ENCODE measurements at places on chromosomes 3 and 15.
A peak's percentile ranks its signal among the peaks of the same experiment; 100 is the strongest.

DNA sequence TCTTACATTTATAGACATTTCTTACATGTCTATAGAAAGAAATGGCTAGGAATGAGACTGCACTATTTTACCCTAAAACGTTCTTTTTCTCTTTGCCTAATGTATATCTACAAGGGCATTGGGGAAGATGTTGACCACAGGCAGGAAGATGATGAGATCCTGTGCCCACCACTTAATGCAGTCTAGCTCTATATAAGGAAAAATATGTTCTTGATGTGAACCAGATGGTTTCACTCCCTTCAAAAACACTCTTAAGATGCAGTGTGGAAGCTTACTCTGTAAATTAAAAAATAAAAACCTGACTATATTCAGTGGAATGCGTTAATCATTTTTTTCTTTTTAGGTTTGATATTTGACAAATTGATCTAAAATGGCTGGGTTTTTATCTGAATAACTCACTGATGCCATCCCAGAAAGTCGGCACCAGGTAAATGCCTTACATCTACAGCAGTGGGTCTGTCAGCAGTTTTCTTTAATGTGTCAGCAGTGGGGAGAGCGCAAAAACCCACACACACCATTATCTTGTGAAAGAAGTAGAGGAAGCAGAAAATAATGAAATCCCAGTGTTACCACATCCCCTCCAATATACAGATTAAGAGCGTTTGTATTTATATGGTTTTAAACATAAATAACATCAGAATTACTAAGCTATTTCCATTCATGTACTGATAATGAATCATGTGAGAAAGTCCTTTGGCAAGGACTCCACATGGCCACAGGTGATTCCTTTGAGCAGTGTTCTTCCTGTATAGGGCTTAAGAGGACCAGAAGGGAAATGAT is 10.1 kb downstream of the AGTR1 start:
- DNase-seq = no peak

DNA sequence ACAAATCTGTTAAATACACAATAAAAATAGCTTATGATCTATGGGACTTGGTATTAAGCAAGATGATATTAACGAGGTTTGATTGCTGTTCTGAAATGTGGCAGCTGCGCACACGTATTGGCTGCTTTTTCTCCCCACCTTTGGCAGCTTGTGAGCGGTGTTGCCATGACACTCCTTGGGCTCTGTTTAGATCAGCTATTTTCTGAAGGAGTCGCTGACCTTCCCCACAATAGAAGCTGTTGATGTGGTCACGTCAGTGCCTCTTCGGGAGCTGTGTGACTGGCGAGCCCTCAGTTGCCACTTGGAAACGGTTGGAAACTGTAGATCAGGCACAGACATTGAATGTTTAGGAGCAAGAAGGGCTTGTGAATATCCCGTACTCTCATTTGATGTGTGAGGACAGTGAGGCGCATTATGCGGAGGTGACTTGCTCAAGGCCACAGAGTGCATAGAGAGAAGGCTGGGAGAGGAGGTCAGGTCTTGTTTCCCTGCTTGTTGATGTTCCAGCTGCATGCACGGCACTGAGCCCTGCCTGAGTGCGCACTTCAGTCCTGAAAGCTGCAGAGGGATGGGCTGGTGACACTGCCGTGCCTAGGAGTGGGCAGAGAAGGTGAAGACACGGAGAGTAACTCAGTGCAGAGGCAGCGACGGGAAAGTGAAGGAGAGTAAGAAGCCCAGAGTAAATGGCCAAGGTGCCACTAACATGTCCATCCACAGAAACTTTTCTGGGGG is 198.4 kb downstream of the LPP start:
- no peak for DNase-seq

GRCh38 chr15:42836251-42836650 is 84.3 kb downstream of the TTBK2 start:
- DNase-seq = no peak

GRCh38 chr3:16124636-16125035 is 49.8 kb upstream of the GALNT15 start:
- no peak for DNase-seq

DNA sequence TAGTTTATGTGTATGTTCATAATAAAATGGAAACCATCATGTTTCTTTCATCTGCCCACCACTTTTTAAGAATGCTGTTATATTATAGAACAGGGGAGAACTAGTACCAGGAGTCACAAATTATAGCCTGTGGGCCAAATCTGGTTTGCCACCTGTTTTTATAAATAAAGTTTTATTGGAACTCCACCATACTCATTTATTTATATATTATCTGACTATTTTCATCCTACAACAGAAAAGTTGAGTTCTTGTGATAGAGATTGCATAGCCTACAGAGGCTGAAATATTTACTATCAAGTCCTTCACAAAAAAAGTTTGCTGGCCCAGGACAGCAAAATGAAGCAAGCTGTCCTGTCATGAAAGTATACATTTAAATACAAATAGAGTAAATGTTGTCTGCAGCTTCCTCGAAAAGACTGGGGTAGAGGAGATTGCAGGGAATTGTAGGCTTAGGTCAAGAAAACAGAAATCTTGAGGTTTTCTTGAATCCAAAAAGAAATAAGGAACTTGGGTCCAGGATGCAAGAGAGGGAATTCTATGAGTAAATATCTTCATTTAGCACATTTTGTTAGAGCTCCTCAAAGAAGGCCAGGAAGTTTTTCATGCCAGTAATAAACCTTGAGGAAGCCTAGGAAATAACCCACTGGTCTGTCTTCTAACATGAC is 41.1 kb downstream of the FILIP1L start:
- no peak for DNase-seq

DNA sequence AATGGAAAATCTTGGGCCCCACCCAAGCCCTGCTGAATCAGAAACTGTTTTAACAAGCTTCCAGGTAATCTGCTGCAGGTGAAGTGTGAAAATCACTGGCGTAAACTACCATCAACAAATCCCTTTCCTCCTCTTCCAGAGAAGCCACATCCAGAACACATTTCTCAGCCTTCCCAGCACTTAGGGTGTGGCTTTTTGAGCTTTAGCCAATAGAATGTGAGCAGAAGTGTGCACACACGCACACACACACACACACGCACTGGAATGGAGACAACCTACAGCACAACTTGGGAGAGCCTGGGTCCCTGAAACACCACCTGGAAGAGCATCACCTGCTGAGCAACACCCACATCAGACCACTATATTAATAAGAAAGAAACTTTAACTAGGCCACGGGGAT is 98.6 kb downstream of the OSBPL10 start:
- DNase-seq = no peak

GRCh38 chr15:27694506-27695087 is 404.5 kb downstream of the OCA2 start:
- DNase-seq = no peak

DNA sequence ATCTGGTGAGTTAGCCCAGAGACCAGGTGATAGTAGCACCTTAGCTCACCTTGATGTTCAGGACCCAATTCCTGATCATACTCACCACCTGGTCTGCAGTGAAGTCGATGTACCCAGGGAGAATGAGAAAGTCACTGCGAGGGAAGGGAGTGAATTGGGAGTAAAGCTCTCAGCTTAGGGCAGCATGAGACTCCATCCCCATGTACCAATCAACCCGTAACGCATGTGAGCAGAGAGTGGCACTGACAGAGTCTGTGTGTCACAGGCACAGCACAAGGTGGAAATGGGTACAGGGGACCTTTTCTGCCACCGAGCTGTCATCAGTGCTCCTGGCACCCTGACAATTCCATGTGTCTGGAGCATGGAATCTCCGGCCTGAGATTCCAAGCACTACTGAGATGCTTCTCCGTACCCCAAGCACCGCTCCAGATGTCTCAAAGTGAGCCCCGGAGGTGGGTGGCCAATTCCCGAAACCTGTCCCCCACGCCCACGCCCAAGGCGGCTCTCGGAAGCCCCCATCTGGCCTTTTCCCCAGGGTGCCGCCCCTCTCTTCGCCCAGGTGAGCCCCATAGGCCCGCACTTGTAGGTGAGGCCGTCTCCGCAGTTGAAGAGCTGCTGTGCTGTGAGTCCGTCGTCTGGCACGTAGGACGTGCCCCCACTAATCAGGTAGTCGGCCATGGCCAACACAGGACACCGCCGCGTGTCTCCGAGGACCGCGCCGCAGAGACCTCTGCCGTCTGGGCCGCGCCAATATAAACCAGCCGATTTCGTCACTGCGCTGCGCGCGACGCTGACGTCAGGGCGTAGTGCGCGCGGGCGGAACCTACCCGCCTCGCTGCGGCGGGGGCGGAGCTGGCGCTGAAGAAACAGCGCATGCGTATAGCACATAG is at the start of gene IMPDH2:
IMPDH2 (minus strand) TSS at position 726 of the 890 bp plus-strand sequence; CDS start at position 678, 48 bp downstream.
- DNase-seq = peak; percentile 91

DNA sequence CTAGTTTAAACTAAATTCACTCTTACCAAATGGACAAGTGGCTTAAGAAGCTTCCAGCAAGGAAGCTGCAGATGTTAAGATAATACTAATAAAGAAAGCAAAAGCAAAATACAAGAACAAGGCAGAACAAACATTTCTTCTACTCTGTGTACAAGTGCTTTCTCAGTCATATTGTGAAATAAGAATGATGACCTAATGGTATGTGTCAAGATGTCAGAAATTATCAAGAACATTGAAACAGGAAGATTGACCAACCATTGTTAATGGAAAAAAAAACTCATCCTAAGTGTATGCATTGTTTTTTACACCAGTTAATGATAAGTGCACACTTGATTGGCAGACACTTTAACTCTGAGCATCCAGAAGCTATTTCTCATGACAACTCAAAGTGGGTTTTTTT is 65.4 kb upstream of the P2RY1 start:
- no peak for DNase-seq

DNA sequence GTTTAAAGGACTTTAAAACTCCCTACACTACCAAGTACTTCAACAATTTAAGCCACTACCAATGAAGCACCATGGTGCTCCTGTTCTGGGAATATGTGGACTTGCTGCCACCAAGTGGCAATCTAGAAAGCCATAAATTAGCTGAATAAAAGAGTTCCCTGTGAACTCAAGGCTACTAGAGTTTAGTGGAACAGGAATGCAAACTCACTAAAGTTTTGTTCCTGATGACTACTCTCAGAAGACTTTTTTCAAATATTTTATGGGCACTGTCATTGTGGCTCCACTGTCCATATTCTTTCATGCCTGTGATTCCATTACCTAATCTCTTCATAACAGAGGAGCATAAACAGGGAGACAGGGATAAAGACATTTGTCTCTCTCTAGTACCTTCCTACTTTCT is 63.9 kb downstream of the TMCC1 start:
- peak; percentile 29 for DNase-seq

GRCh38 chr3:145623349-145623748 is 537.6 kb downstream of the PLOD2 start:
- no peak for DNase-seq

GRCh38 chr15:59329570-59330350 is 42.9 kb downstream of the MYO1E start:
- no peak for DNase-seq

- DNase-seq = no peak
Observed at GRCh38 chr3:134594331-134594741, 56.5 kb downstream of the KY start.

- DNase-seq = no peak
Observed at GRCh38 chr15:66253418-66254088, at the start of gene MEGF11. Gene MEGF11, minus strand, starts transcription at chr15:66253750. Its CDS starts 125,347 bp downstream, at chr15:66128403.

GRCh38 chr3:106097817-106098435 is 229.1 kb upstream of the CBLB start:
- no peak for DNase-seq

DNA sequence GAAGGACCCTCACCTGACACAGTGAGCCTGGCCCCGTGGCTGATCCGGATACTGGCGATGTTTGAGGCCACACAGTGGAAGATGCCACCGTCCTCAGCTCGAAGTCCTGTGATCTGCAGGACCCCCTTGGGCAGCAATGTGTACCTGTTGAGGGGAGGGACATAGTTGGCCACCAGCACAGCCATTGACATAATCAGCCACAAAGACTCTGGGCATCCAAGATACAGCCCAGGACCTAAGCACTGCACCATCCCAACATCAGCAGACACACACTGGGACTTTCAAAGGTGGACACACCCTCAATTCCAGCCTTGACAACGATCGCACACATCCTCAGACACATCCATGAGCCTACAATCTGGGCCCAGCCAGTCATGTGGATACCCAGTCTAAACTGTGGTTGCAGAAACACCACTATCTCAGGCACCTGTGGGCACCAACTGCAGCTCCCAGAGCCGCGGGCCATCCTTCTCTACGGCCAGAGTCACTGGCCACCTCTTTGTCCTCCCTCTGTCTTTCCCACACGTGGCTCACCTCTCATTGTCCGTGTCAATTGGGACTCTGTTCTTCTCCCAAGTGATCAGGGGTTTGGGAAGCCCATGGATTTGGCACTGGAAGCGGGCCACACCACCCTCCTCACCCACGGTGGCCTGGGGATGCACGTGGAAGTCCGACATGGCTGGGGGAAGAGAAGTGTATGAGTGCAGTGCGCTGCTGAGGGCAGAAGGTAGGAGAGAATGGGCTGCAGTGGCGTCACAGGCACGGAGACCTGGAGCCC is 31.0 kb downstream of the RNU5B-1 start:
- DNase-seq = no peak

DNA sequence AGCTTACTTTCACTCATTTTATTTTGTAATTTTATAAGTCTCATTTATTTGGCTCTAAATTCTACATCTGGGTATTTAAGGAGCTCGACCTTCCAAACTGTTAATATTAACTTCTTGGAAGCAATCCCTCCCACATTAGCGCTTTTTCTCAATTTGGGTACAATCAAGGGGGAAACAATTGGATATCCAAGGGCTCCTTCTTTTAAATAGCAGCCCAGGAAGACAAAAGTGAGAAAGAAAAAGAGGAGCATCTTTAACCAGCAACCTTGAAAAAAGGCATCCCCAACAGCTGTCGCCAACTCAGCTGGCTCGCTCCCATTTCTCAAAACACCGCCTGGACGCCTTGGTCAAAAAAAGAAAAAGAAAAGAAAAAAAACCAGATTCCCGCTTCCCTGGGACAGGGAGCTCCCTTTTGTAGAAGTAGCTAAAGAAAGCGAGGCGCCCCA is 873 bp downstream of the C3orf70 start:
- no peak for DNase-seq

GRCh38 chr3:132911741-132912415 is 126.3 kb upstream of the TMEM108 start:
- no peak for DNase-seq

- DNase-seq = no peak
Observed at GRCh38 chr15:42992626-42993025, 72.0 kb upstream of the TTBK2 start.

- no peak for DNase-seq
Observed at GRCh38 chr3:71231680-71232079, 351.8 kb downstream of the FOXP1 start.

- no peak for DNase-seq
Observed at GRCh38 chr15:77021803-77022381, 27.0 kb downstream of the PSTPIP1 start.

DNA sequence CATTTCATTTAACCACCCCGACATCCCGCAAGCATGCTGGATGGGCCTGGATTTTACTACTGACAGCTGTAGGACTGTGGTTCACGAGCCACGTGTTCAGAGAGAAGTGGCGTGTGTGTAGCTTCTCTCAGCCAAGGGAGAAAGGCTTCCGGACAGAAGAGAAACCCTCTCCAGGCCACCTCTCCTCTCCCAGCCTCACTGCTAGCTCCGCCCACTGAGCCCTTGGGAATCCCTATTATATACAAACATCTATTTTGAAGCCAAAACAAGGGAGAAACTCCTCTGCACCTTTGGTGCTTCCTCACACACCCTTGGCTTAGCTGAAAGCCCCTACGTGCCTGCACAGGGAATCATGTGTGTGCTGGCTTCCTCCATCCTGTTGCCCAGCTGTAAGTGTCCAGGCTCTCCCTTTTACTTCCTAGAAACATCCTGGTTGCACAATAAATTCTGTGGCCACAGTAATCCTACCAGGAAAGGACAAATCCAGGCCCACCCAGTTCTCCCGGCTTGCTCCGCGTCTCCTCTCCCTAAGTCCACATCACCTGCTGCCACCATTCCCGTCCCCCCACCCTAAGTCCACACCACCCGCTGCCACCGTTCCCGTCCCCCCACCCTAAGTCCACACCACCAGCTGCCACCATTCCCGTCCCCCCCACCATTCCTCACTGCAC is 30.5 kb downstream of the PCSK6 start:
- no peak for DNase-seq

Measured in nucleus accumbens (tissue), 56 donors.